GDM1 (cell line): ENCODE measurements at places on chromosomes 3 and 15.

GRCh38 chr3:16186086-16186485 is 11.6 kb downstream of the GALNT15 start:
- no peak for DNase-seq

DNA sequence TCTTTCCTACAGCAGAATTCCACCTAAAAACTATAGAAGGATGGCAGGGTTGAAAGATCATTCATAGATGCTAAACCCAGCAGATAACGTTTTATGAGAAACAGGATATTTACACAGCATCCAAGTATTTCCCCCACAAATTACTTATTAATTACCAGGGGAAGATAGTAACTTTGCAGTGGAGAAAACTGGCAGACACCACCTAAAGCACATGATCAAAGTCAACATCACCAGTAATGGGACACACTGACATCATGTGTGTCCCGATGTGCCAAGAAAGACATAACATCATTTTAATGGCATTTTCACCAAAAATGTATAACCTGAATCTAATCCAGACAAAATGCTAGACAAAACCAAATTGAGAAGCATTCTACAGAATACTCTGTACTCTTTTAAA is 220.4 kb upstream of the THBS1 start:
- DNase-seq = no peak

GRCh38 chr15:40108061-40108854 is 421 bp downstream of the BMF start:
- no peak for DNase-seq

- no peak for DNase-seq
Observed at GRCh38 chr15:25670025-25670554, 193.0 kb downstream of the ATP10A start.

DNA sequence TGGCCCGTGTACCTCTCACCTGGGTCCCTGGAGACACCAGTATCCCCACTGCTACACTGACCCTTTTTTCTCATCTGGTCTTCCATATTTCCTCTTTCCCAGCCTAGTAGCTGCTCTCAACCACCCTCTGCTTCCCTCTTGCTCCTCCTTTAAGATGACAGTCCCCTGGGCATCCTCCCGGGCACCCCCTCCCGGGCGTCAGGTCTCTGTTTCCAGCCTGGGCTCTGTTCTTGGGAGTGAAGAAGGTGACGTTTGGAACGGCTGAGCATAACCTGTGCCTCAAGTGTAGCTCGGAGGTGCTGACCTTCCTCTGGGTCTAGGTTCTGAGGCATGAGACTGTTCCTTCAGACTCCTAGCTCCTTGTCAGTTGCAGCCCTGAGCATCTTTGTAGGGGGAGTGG is 101.2 kb downstream of the VGLL4 start:
- no peak for DNase-seq
